Left lobe of liver (tissue), 2 donors: ENCODE measurements at places on chromosomes 2 and 18.
A peak's percentile ranks its signal among the peaks of the same experiment; 100 is the strongest.

DNA sequence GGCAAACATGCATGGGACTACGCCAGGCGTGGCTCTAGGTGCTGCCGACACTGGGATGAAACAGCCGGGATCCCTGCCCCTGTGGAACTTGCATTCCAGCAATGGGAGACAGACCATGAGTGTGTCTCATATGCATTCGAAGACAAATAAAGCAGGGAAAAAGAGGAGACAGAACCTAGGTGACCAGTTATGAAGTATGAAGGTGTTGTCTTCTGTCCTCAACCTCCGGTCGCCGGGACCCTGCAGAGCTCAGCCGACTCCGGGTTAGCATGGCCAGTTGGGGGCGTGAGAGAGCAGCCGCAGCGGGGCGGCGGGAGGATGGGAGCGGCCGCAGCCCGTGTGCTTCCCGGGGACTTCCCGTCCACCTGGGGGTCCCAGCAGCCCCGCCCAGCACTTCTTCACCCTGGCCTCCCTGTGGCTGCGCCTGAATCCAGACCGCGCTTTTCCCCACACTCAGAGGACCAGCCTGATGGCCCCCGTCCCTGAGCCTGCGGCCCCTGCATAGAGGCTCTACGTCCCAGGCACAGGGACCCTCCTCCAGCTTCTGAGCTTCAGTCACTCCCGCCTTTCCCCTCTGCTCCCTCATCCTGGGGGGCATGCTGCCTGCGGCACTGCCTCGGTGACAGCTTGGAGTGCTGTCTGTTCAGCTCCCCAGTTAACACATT, 11.4 kb downstream of the ID2 start:
- DNase-seq: no peak

- no peak for DNase-seq
Measured at GRCh38 chr18:49762191-49763077, 50.9 kb downstream of the ACAA2 start.

GRCh38 chr2:108911807-108912628, 77.0 kb downstream of the EDAR start:
- peak; percentile 33 for DNase-seq

DNA sequence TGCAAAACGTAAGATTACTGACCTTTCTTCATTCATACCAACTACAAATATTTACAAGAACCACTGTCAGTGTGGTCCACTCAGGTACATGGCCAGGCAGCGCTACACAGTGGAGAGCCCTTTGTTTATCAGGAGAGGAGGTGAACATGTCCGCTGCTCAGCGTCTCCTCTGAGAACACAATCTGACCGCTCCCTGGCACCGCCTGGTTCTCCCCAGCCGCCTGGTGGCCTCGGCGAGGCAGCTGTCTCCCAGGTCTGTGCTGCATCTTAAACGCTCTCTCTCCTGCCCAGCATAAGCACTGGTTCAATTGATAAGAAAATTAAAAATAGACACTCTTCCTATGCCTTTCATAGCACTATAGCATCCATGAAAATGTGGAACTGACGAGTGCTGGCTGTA, 146.8 kb upstream of the PXDN start:
- DNase-seq: no peak

DNA sequence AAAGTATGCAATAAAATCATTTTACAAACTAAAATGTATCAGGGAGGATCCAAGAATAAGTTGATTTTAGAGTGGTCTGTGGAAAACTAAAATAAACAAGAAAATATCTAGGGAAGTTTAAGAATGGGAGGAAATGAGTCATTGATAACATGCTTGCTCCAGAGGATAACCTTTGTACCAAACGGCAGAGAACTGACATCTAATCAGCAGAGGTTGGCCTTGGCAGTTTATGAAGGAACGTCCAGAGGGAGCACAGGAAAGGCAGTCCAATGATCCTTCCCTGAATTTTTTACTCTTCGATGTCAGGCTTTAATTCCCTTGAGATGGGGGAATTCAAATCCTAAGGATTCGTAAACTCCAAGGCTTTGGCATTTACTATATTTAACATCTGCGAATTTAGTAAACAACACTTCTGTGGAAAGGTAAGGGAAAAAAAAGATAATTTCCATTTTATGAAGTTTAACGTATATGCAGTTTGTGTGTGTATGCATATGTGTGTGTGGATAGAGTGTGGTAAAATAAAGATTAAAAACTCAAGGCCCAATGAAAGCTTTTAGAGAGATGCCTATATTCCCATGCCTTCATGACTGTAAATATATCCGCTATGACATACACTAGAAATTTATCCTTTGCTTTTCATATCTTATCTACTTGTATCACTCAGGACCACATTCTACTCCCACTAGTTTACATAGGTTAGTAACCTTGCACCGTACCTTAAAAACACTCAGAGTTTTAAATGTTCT, 8.7 kb upstream of the INPP1 start:
- peak; percentile 68 for DNase-seq

DNA sequence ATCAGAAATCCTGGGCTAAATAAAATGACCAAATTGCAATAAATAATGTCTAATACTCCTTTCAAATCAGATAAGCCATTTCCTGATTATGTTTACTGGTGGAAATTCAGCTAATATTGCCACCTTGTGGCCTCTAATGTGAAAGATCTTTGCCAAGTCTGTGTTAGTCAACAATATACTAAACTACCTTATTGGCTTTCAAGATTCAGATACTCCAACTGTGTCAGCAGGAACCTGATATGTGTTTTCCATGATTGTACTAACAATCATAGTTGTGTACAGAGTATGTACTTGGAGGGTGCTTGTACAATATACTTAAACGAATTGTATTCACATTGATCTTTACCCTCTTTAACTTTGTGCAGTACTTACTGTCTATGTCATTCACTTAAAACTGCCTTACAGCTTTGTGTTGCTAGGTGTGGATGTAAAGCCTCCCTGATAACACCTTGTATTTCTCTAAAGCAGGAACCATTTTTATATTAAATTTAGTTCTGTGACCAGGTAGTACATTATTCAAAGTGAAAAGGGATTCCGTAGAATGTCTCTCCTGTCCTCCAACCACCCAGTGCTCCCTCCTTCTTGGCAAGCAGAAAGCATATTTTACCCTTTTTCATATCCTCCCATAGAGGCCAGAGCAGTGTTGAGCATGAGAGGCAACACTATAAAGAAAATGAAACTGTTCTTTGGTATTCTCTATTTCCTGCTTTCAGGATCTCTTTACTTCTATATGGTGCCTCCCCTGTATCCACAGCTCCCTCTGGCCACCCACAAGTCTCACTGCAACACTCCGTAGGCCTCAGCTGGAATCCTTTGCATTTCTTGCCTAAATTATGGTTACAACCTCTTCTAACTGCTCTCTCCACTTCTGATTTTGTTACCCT, 75.2 kb upstream of the C2orf15 start:
- no peak for DNase-seq

DNA sequence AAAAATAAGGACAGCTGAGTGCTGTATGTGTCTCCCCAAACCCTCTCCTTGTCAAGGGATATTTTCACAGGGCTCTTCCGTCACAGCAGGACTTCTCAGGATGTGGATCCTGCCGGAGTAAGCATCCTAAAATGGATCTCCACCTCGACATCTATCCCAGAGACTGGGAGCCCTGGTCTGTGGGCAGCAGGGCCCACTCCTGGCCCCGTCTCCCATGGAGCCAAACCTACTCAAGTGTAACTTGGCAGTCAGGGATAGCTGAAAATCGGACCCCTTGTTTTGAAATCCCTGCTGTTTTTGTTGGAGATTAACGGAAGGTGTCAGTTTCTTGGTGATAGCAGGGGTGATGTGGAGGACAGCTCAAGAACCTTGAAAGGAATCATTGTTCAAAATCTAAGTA, 109.0 kb upstream of the TWIST2 start:
- no peak for DNase-seq

- DNase-seq: no peak
Measured at GRCh38 chr2:8980096-8980495, 23.4 kb downstream of the MBOAT2 start.

DNA sequence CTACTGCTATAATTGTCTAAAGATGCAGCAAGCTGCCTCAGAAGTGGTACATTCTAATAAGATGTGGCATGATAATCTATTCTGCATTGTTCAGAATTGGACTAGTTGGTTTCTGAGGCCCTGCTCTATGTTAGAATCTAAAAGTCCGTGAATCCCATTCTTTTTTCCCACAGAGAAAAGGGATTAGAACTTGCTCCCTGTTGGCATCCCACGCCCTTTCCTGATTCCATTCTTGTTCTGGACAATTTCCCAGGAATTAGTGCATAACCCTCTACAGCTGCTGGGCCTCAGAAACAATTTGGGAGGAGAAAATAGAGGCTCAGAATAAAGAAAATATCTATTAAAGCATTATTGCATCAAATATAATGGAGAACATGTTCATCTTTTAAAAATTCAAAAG, 282.7 kb downstream of the NRXN1 start:
- no peak for DNase-seq

- no peak for DNase-seq
Measured at GRCh38 chr18:24989760-24990593, 362.0 kb downstream of the ZNF521 start.

- DNase-seq: peak; percentile 72
Measured at GRCh38 chr2:109615637-109616144, 1.5 kb downstream of the SOWAHC start.
